EL (cell line): ENCODE measurements at places on chromosomes 12 and 14.

GRCh38 chr12:105030820-105031807 lies 45.0 kb downstream of the NOPCHAP1 start:
- DNase-seq, result no peak

DNA sequence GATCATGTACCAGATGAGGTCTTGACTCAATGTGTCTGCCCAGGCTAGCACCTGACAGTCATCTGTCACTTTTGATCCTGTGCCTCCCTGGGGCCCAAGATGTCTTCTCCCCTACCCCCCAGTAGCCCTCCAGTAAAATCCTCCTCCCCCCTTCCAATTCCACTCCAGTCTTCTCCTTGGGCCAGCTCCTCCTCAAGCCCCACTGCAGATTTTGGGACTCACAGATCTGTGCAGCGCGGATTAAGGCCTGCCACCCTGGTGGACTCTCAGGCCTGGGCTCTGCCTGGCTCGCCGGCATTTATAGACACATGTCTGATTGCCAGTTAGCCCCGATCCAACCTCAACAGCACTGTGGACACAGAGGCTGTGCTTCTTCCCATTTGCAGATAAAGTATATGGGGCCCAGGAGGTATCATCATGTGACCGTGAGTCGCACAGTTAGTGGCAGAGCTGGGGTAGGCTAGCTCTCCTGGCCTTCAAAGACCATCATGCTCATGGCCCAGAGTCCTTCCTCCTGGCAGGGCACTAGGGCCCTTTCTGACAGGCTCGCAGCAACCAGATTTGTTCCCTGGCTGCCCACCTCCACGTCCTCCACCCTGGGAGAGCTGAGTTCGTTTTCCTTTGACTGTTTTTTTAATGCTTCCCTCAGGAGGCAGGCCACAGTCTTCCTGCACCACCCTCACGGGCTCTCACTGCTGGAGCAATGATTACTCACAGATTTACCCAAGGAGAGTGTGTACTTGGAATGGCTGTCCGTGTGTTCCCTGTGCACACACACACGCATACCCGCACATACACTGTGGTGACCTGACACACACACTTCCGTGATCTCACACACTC lies 98.3 kb upstream of the DIO3 start:
- DNase-seq, result no peak

DNA sequence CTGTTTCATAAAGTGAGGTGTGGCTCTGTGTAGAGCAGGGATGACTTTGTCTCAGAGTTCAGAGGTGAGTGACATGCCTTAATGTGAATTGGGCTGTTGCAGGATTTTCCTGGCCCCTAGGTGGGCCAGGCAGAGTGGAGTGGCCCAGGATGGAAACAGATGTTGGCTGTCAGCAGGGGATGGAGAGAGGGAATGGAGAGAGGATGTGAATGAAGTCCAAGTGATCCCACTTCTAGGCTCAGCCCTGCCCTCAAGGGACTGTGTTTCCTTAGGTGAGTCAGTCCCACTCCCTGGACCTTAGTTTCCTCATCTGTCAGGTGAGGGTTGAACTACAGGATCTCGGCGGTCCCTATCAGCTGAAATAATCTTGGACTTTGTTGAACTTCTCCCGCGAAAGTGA lies 7.5 kb downstream of the GALNT16 start:
- DNase-seq, result no peak

- DNase-seq, result no peak
Observed at GRCh38 chr12:6773590-6774351, 1.5 kb downstream of the LAG3 start.

DNA sequence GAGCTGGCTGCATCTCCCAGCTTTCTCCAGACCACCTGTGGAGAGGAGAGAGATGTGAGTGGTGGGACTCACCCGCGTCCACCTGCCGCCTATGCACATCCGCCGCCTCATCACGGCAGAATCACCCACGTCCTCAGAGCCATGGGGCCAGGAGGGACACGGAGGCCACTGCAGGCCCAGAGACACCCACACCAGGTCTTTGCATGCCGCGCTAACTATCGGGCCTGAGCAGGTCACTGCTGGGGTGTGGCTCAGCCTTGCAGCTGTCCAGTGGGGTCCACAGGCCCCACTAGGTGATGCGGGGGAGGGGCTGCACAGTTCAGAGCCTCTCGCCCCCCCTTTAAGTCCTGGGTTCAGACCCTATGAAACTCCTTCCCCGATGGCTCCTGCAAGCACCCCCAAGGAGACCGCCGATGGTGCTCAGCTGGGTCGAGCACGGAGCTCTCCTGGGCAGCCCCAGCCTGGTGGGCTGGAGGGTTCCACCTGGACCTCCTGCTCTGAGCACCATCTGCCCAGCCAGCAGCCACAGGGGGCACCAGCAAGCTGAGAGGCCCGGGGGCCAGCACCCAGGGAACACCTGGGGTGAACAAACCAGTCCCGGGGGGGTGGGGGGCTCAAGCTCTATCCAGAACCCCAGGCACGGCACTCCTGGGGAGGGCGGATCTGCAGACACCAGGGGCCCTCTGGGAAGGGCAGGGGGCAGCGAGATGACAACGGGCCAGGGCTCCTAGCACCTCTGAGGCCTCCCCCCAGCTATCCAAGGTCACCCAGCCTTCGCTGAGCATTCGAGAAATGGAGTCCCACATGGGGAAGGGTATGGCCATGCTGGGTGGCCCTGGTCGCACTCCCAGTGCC lies 34.3 kb downstream of the CCNK start:
- no peak for DNase-seq

GRCh38 chr12:45247589-45247988 lies 31.7 kb downstream of the ANO6 start:
- no peak for DNase-seq

GRCh38 chr12:130517588-130517987 lies 179.9 kb downstream of the PIWIL1 start:
- DNase-seq, result no peak
